Stimulated activated CD4-positive, alpha-beta T cell treated with anti-CD3 and anti-CD28 coated beads, Interleukin-15, amount 100 ng/mL, for 1 hour (primary cell): ENCODE measurements at places on chromosomes 5 and 9.

GRCh38 chr5:122942164-122942914 lies 94.2 kb downstream of the PPIC start:
- DNase-seq = no peak

DNA sequence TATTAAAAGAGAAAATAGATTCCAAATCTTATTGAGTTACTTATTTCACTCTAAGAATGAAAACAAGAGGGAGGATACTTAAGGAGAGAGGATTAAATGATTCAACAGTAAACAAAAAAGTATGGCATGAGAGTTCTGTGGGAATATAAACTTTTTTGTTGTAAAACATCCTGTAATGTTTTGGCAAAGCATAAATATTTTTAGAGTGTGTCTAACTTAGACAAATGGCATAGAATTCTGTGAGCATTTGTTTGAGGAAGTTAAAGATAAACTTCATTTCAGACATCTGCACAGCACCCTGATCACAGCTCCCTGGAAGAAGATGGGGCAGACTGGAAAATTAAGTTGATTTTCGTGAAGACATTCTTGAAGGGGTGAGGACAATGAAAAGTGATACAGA lies 246.8 kb upstream of the HAPLN1 start:
- no peak for DNase-seq

GRCh38 chr5:138629392-138629791 lies 54.2 kb upstream of the HSPA9 start:
- no peak for DNase-seq

GRCh38 chr9:35852267-35852815 lies 17.9 kb downstream of the OR13J1 start:
- no peak for DNase-seq

- no peak for DNase-seq
Observed at GRCh38 chr9:35269919-35270318, 108.1 kb downstream of the UNC13B start.

- no peak for DNase-seq
Observed at GRCh38 chr5:79791843-79792242, 102.2 kb downstream of the CMYA5 start.

- no peak for DNase-seq
Observed at GRCh38 chr5:17694914-17695313, 60.7 kb downstream of the TAF11L14 start.

- DNase-seq = no peak
Observed at GRCh38 chr9:136534366-136534765, 11.5 kb downstream of the NOTCH1 start.

DNA sequence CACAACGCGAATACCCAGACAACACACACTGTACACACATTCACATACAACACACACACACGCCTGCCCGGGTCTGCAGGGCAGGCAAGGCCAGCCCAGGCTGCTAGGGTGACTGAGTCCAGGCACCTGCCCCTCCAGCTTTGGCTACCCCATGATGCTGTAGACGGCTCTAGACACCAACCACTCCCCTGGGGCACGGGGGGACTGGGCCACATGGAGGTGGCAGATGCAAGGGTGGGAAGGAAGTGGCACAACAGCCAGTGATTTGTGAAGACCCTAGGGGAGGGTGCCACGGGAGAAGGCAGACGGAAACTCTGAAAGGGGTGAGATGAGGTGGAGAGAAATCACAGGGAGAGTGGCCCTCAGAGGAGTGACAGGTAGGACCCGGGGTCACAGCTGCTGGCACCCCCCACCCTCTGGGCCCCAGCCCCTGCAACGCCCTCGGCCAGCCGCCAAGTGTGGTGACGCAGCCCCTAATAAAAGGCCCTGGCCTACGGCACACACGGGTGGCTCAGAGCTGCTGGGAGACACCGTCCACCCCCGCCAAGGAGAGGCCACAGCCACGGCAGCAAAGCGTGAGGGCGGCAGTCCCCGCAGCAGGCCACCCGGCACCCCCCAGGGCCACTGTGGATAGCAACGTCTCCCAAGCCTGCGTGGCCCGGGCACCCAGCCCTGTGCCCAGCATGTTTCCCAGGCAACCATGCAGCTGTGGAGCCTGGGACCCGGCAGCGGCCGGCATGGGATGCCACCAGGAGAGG lies 6.6 kb upstream of the CCDC187 start:
- no peak for DNase-seq

GRCh38 chr9:111961009-111961408 lies 64.4 kb downstream of the UGCG start:
- no peak for DNase-seq

DNA sequence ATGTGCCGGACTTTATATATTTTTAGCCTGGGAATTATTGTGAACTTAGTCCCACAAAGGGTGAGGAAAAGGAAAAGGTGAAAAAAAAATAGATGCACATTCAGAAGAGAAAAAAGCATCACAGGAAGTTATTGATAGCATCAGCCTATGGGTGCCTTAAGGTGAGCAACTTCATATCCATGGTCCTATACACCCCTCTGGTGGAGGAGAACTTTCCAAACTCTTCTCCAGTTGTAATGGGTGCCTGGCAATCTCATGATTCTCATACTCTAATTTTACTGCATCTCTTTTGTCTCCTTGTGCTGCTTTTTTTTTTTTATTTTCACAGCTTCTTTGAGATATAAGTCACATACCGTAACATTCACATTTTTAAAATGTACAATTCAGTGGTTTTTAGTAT lies 107.4 kb downstream of the JAKMIP2 start:
- no peak for DNase-seq

DNA sequence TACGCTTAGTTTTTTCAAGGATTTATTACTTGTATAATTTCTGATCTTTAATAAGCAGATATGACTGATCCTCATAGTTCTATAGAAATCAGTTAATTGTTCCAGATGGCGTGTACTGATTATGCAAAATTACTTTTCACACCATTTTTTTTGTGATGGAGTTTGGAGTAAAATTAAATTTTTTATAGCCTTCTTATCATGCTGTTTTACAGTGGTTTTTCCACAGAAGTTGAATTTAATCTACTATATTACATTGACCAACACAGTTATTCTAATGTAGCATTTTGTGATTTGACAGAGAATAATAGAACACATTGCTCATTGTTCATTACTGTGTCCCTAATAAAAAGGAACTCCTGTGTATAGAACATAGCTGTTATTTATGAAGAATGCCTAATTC lies 111.1 kb downstream of the MVB12B start:
- DNase-seq = no peak

- no peak for DNase-seq
Observed at GRCh38 chr5:171689853-171690417, 95.7 kb upstream of the SMIM23 start.

- no peak for DNase-seq
Observed at GRCh38 chr9:133379153-133380086, 3.3 kb downstream of the STKLD1 start.
